ENCODE measurements at places on chromosomes 1 and 21.

DNA sequence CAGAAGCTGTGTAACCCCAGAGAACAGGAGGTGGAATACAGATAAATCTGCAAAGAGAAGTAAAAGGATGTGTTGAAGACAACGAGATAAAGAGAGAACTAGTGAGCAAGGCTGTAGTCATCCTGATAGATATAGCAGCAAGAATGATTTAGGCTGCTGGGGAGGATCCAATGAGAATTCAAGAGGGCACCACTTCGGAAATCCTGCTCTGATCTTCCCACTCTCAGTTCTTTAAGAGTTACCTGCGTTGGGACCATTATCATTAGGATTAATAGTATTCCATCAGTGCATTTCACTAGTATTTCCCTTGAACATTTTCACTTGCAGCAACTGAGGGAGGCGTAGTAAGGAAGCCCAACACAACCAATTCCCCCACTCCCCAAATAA, at the start of gene BRINP3:
TSS of gene BRINP3 (minus strand) at position 103 of the 387 bp plus-strand sequence.
- DNase-seq = no peak

DNA sequence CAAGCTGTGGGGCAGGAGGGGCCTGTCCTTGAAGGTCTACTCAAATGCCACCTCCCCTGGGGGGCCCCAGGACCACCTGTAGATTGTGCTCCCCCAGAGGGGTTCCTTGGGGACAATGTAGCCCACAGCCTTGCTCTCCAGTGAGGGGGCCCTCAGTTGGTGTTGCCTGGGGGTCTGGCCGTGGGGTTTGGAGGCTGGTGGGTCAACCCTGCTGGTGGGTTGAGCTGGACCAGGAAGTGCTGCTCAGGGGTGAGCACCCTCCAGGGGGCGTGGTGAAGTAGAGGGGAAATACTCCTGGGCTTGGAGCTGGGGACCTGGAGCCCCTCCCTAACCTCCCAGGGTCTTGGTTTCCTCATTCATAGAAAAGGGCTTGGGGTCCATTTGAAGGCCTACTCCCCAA, 143.6 kb upstream of the WNT4 start:
- DNase-seq = no peak

- peak; percentile 82 for DNase-seq
These were observed at the start of gene ZNF691 for GRCh38 chr1:42846257-42847110. Gene ZNF691 (plus strand): TSS chr1:42846613. CDS start chr1:42849659, 3,046 bp downstream.

GRCh38 chr1:237705462-237705861, 185.3 kb downstream of the ZP4 start:
- DNase-seq = no peak

GRCh38 chr21:45632160-45632559, 11.4 kb upstream of the PCBP3 start:
- no peak for DNase-seq

- no peak for DNase-seq
These were observed 26.4 kb downstream of the LRRC8D start for GRCh38 chr1:89847191-89847729.

DNA sequence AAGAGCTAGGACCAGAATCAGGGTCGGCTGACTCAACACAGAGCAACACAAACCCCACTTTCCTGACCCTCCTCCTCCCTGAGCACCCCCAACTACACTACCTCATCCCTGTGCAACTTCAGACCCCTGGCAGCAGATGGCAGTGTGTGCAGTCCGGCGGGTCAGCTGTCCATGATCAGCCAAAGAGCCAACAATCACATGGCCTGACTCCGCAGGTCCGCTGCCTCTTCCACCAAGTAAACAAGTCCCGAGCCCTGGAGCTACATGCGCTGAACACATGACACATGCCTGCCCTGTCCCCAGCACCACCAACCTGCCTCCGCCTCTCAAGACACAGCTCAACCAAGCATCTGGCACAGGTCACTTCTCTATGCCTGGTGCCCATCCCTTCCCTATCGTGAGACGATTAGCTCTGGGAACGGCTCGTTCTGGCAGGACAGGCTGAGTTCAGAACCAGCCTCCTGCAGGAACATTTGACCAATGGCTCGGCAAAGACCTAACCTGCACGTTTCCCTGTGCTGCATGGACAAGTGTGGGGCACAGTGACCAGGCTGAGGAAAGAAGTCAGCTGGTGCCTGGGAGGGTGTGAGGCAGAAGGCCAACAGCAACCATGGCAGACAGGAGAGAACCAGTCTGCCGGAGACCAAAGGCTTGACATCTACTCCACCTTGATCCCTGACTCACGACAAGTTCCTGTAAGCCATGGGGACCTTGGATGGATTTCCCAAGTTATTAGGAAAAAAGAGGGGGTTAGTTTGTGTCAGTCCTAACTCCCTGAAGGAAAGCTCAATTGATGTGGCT, 60.3 kb downstream of the CD46 start:
- no peak for DNase-seq

DNA sequence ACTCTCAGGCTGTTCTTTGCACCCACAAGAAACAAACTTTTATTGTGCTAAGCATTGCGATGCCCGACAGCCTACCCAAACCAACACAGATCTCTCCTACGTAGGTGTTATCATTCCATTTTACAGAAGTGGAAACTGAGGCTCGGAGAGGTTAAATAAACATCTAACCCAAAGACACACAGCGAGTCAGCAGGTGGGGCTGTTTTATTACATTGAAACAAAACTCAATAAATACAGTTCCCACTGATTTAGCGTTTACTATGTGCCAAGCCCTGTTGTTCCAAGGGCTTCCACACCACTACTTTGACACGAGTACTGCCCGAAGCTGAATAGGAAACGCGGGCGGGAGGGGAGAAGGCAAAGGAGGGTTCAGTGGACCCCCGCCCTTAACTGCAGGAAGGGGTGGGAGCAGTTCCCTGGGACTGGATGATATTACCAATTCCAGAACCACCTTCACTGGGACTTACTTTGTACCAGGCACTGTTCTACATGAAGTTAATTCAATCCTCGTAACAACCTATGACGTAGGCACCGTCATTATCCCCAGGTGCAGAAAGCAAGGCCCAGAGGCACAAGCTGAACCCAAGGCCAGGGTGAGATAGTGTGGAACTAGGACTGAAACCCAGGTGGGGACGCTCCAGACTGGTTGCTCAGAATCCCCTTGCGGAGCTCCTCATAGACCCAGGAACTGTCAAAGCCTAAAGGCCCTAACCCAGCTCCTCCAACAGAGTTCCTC, 19.3 kb upstream of the ALDH4A1 start:
- DNase-seq = no peak

GRCh38 chr1:240285540-240285939, 193.9 kb downstream of the FMN2 start:
- no peak for DNase-seq
